Heart left ventricle (tissue), 16 donors: ENCODE measurements at places on chromosomes 2 and 18. TPM values are rescaled to one million over a fixed set of nuclear protein-coding genes. Genes with fewer than 3 reads are reported as not detected.
A peak's percentile ranks its signal among the peaks of the same experiment; 100 is the strongest.

DNA sequence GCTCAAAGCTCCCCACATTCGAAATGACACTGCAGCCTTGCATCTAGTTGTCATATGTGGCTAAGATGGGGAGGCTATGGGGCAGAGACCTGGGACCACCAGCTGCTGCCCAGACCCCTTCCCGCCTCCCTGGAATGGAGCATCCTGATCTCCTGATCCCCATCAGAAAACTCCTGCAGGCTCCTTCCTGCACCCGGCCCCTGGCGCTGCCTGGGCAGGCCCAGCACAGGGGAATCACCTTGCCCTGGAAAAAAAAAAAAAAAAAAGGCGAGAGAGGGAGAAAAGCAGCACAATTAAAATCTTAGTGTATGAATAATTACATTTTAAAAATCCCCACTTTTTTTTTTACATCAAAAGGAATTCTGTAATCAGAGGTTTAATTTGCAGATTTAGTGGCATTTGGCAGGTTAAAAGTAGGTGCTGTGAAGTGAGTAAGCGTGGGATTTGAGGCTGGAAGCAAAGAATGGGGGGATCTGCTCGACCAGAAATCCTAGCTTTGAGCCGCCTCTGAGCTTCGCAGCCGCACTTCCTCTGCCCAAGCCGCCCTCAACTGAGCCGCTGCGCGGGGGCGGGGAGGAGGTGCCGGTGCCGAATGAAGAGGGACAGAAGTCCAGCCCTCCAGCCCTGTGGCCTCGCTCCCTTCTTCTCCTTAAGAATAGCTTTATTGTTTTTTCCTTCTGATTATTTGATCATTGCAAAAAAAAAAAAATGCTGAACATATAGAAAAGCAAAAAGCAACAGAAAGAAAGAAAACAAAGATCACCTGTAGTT is 30.0 kb downstream of the THNSL2 start:
- no peaks in the 10 kb centered on the region for H3K36me3 ChIP-seq
- peaks cover 12% of the 10 kb centered on the region for H3K4me1 ChIP-seq
- peaks cover 9% of the 10 kb centered on the region for H3K27me3 ChIP-seq
- no peak overlapping the region for H3K4me3 ChIP-seq

DNA sequence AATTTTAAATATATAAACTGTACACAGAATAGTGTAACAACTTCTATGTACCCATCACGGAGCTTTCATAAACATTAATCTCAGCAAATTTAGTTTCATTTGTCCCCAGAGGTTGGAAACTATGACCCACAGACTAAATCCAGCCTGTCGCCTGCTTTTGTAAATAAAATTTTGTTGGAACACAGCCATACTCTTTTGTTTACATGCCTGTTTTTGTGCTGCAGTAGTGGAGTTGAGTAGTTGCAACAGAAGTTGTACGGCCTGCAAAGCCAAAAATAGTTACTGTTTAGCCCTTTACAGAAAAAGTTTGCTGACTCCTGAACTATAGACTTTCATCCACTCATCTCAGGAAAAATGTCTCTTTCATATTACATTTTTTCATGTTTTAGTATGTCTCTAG is 39.8 kb downstream of the RBM45 start:
- no peak overlapping the region for H3K4me3 ChIP-seq
- H3K4me1 ChIP-seq = no peaks in the 10 kb centered on the region
- H3K27ac ChIP-seq = no peak overlapping the region
- peaks cover 5% of the 10 kb centered on the region for H3K27me3 ChIP-seq
- no peak for DNase-seq
- H3K36me3 ChIP-seq = no peaks in the 10 kb centered on the region

DNA sequence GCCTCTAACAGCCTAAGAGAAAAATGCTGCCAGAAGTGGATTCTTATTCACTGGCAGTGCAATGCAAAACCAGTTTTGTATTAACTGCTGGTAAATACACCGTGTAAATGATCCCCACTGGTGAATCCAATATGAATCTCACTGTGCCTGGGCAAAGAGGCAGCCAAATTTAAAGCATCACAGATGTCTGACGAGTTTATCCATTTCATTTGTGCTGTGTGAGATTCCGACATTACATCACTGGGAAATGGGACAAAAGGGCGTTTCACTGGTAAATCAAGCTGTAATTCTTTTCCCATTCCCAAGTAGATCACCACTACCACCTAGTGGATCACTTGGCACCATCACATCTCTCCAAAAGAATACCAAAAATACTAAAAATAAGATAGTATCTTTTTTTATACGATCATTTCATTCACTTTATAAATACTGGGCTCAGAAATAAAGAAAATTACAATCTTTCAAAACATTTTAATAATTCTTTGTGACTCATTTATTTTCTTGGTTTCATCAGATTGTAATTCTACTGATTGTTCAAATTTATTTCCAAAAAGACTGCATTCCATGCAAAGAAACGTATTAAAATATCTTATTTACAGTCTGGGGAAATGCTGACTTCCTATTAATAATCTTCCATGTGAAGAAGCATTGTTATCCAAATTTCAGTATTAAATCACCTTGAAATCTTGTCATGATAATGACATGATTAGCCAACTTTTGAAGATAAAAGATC is 125.6 kb downstream of the GRB14 start:
- no peak overlapping the region for H3K4me3 ChIP-seq
- no peak overlapping the region for H3K27ac ChIP-seq
- H3K4me1 ChIP-seq = no peaks in the 10 kb centered on the region
- no peaks in the 10 kb centered on the region for H3K27me3 ChIP-seq
- no peaks in the 10 kb centered on the region for H3K36me3 ChIP-seq

The ADCYAP1 gene
- not detected for total RNA-seq

The DYSF gene
- 82.0 TPM for total RNA-seq

The PLCD4 gene
- total RNA-seq = 0.67 TPM

GRCh38 chr2:7759898-7760297 is 842.7 kb downstream of the RNF144A start:
- DNase-seq = no peak
- no peak overlapping the region for H3K4me3 ChIP-seq

GRCh38 chr2:189407281-189408209 is 33.7 kb upstream of the WDR75 start:
- H3K36me3 ChIP-seq = no peaks in the 10 kb centered on the region
- H3K4me1 ChIP-seq = peaks cover 20% of the 10 kb centered on the region
- peak overlapping the region; percentile 2 for H3K4me3 ChIP-seq
- H3K27ac ChIP-seq = peak overlapping the region; percentile 55
- H3K27me3 ChIP-seq = no peaks in the 10 kb centered on the region

The PID1 gene
- 6.9 TPM for total RNA-seq

The HRH4 gene
- total RNA-seq = 0.23 TPM

GRCh38 chr2:74653589-74653984 is 460 bp upstream of the SEMA4F start:
- H3K4me1 ChIP-seq = peaks cover 11% of the 10 kb centered on the region
- peaks cover 9% of the 10 kb centered on the region for H3K27me3 ChIP-seq
- peak overlapping the region; percentile 77 for H3K4me3 ChIP-seq
- no peaks in the 10 kb centered on the region for H3K36me3 ChIP-seq
- no peak for DNase-seq

- H3K27me3 ChIP-seq = peaks cover 65% of the 10 kb centered on the region
- DNase-seq = no peak
- H3K36me3 ChIP-seq = no peaks in the 10 kb centered on the region
- H3K27ac ChIP-seq = no peak overlapping the region
These were observed 280.3 kb upstream of the SKOR2 start for GRCh38 chr18:47531717-47532116.

- H3K4me1 ChIP-seq = peaks cover 10% of the 10 kb centered on the region
- H3K27me3 ChIP-seq = no peaks in the 10 kb centered on the region
- H3K36me3 ChIP-seq = no peaks in the 10 kb centered on the region
- no peak overlapping the region for H3K27ac ChIP-seq
- no peak overlapping the region for H3K4me3 ChIP-seq
These were observed 297.3 kb downstream of the CYP26B1 start for GRCh38 chr2:71850306-71850801.

The C2orf92 gene
- 1.9 TPM for total RNA-seq

DNA sequence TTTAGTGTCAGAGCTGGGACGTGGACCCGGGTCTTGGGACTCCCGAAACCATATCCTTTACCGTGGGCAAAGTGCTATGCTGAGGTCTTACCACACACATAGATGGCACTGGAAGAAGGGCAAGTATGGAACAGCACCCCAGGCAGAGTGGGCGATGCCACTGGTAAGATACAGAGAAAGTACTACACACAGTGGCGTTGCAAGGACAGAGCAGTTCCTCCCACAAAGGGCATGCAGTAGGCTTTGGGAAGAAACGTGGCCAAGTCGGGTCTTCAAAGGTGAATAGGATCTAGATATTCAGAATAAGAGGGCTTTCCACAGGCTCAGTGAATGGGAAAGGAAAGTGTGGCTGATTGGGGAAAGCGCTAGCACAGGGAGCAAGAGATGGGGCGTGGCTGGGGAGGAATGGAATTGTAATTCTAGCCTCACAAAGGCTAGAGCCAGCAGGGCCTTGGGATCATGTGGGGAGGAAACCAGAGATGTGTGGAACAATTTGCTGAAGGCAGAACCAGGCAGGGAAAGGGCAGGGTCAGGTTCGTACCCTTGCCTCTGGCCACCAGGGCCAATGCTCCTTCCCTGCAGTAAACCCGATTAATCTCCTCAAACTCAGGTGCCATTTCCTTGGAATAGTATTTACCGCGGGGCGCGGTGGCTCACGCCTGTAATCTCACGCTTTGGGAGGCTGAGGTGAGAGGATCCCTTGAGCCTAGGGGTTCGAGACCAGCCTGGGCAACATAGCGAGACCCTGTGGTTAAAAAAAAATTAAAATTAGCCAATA is 36.0 kb downstream of the PCBP1 start:
- no peaks in the 10 kb centered on the region for H3K36me3 ChIP-seq
- DNase-seq = no peak
- H3K27me3 ChIP-seq = no peaks in the 10 kb centered on the region
- H3K4me3 ChIP-seq = peak overlapping the region; percentile 69

DNA sequence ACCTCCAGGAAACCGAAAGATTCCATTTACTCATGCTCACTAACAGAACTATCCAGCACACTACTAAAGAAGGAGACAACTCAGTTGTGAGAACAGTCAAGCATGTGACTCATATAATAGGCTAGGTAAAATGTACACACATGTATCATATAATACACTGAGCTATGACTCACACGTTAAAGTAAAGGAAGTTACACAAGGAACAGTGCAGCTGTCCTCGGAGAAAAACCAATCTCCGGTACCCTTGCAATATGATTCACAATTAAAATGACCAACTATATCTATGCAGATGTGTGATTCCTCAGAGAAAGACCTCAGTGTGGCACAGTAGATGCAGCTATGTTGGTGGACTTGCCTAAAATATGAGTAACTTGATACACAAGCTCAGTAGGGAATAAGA is 76.5 kb downstream of the STRN start:
- H3K4me1 ChIP-seq = peaks cover 6% of the 10 kb centered on the region
- no peak overlapping the region for H3K4me3 ChIP-seq
- no peaks in the 10 kb centered on the region for H3K27me3 ChIP-seq
- no peak for DNase-seq
- H3K36me3 ChIP-seq = peaks cover 7% of the 10 kb centered on the region

- H3K4me1 ChIP-seq = no peaks in the 10 kb centered on the region
- H3K27ac ChIP-seq = no peak overlapping the region
- H3K4me3 ChIP-seq = no peak overlapping the region
- no peaks in the 10 kb centered on the region for H3K27me3 ChIP-seq
- no peaks in the 10 kb centered on the region for H3K36me3 ChIP-seq
- no peak for DNase-seq
These were observed 33.4 kb upstream of the ACSL3 start for GRCh38 chr2:222827417-222827816.

DNA sequence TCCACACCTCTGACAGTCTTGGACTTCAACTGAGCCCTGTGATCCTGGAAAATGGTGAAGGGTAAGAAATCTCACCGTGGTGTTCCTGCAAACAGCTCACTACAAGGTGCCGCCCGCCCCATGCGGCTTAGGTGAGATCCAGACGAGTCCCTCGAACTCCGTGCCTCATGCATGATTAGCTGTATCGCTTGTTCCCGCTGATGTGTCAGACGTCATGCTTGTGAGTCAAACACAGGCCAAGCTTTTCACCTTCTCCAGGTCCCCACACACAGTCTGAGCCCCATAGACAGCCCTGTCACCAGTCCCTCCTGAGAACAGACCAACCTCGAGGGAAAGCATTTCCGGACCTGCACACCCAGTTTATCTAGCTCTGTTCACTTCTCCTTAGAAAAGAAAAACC is 740.5 kb downstream of the GALR1 start:
- no peak overlapping the region for H3K4me3 ChIP-seq
- H3K36me3 ChIP-seq = no peaks in the 10 kb centered on the region
- no peaks in the 10 kb centered on the region for H3K27me3 ChIP-seq
- no peaks in the 10 kb centered on the region for H3K4me1 ChIP-seq
- no peak overlapping the region for H3K27ac ChIP-seq

DNA sequence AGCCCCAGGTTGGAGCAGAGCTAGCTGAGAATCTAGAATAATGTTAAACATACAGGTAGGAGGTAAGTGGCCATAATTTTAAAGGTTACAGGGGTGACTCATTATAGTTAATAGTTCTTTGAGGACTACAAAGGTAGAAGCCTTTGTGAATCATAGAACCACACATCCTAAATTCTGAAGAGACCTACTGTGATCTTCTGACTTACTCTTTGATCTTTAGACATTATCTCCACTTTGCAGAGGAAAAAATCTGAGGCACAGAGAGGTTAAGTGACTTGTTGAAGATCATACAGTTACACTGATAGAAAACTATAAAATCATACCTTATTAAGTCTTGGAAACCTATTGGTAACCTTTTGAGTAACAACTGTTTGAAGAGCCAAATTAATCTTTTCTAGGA is 1051.3 kb upstream of the NRXN1 start:
- no peak overlapping the region for H3K27ac ChIP-seq
- H3K36me3 ChIP-seq = no peaks in the 10 kb centered on the region
- H3K4me3 ChIP-seq = no peak overlapping the region
- no peaks in the 10 kb centered on the region for H3K27me3 ChIP-seq
- no peak for DNase-seq

DNA sequence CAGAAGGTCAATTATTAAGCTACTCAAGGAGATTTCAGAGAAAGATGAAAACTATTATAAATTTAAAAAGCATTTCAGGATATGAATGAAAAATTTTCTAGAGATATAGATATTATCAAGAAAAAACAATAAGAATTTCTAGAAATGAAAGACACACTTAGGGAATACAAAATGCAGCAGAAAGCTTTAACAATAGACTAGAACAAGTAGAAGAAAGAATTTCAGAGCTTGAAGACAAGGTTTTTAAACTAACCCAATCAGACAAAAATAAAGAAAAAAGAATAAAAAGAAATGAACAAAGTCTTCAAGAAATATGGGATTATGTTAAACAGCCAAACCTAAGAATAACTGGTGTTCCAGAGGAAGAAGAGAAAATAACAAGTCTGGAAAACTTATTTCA is 34.4 kb downstream of the FLACC1 start:
- DNase-seq = no peak
- no peaks in the 10 kb centered on the region for H3K36me3 ChIP-seq
- no peaks in the 10 kb centered on the region for H3K4me1 ChIP-seq
- no peak overlapping the region for H3K27ac ChIP-seq

GRCh38 chr2:25009954-25010353 is 31.9 kb upstream of the EFR3B start:
- H3K4me3 ChIP-seq = no peak overlapping the region
- H3K4me1 ChIP-seq = no peaks in the 10 kb centered on the region
- no peaks in the 10 kb centered on the region for H3K27me3 ChIP-seq
- no peak overlapping the region for H3K27ac ChIP-seq
- H3K36me3 ChIP-seq = no peaks in the 10 kb centered on the region

The UCN gene
- total RNA-seq = 1.3 TPM
